ENCODE measurements at places on chromosomes 7 and 10.

DNA sequence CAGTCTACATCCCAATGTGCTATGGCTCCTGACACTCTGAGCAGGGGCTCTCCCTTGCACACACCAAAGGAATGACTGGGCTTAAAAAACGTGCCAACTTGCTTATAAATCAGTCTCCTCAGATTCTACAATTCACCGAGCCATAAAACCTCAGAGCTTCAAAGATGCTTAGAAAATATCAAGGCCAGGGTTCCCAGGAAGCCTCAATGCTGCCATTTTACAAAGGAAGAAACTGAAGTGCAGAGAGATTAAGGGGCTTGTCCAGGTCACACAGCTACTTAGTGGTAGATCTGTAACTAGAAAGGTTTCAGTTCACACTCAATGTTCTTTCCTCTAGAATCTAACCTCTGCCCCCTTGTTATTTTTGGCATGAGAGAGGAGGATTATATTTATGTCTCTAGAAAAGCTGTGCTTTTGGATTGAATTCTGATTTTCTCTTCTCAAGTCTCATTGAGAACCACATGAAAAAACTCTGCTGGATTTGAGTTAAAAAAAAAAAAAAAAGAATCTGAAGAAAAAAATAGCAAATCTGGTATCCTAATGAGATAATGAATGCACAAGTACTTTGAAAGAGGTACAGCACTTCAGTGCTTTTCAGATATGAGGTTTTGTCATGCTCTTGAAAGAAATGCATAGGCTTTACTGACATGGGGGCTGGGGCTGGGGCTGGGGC is 22.3 kb upstream of the TSPAN33 start:
- no peak for DNase-seq

DNA sequence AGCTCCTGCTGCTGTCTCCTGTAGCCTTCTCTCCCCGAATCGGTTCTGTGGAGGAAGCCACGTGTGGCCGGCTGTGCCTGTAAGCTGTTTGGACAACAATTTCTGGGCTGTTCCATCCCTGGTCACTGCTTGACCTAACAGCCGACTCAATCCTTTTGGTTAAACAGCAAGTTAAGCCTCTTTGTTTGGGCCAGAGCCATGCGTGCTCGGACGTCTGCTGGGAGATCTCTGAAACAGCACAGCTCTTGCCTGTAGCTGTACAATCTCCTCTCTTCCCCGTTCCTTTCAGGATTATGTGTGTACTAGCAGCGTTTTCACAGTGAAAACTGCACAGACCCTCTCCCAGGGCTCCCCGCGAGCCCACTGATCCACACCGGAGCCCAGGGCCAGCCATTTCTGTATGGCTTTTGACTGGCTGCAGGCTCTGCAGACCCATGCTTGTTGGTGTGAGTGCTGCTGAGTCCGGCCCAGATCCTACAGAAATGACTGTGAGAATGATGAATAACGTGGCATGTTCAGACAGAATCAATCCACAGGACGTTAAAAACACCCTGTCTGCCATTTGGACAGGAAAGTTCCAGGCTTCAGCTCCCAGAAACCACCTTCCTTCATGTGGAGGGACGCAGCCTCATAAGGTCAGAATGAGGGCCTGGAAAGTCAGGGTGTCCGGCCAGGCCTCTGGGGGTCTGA is 428.6 kb upstream of the ADARB2 start:
- DNase-seq, result no peak

DNA sequence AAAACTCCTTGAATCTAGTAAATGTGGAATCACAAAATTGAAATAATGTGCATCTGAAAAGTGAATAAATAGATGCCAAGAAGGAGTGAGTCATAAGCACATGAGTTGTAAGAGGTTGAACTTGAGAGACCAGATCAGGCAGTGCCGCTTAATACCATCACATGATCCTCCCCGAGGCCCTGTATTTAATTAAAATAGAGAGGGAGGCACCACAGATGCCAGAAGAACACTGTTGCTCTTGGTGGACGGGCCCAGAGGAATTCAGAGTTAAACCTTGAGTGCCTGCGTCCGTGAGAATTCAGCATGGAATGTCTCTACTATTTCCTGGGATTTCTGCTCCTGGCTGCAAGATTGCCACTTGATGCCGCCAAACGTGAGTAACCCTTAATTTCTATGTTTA is at the start of gene GPNMB:
TSS of gene GPNMB (plus strand) at position 221 of the 400 bp plus-strand sequence. CDS start at position 304, 83 bp downstream.
- no peak for DNase-seq

DNA sequence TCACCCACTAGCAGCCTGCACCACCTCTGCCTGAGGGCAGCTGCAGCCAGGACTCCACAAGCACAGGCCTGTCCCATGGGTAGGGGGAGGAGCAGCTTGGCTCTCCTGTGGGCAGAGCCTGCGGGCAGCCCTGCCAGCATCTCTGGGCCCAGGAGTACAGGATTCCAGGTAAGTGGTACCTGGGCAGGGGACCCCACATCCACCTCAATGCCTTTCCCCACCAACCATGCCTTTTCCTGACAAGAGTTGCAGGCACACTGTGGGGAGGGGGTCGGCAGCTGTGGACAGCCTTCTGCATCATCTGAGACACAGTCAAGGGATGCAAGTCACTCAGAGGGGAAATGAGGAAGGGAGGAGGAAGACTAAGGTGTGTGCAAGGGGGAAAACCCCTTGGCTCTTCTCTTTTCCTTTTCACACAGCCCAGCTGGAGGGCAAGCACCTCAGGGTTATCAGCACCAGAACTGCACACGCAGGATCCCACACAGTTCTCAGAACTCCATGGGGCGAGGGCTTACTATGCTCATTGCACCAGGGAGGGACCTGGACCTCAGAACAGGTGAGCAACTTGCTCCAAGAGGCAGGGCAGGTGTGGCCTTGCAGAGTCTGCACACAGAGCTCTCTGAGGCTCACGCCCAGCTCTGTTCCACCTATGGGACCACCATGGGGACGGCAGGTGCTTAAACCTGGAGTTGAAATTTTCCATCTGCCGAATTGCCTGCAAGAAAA is 16.5 kb upstream of the ANTXRL start:
- no peak for DNase-seq

DNA sequence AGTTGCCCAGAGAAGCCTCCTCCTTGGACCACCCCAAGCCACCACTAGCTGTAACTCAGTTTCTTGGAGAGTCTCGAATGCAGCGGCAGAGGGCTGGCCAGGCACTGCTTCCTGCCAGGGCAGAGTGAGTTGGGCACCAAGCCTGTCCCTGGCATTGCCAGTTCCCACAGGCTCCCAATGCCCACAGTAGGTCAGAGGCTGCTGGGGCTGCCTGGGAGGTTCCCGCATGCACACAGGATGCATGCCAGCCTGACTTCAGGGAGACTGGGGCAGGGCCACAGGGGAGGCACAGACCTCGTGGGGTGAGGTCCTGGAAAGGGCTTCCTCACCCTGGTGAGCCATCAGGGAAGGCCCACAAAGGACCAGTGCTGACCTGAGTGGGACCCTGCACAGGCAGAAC is 152.8 kb downstream of the ZNF248 start:
- DNase-seq, result no peak

GRCh38 chr7:103660455-103661371 is 214.7 kb upstream of the SLC26A5 start:
- DNase-seq, result no peak

DNA sequence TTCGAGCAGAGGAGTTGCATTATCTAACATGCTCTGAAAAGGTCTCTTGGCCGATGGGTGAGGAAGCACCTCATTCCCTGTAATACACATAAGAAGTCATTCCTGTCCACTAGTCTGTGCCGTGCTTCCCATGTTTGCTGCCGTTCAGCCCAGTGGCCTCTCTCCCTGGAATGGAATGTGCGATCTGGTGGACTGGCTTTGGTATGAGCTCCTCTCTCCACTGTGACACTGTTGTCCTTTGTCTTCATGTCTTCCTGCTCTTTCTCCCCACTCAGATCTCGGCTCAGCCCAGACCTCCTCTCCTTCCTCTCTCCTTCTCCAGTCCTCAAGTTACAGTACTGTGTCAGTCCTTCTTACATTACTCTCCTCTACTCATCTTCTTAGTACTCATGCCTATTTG is 192.8 kb upstream of the KLF6 start:
- no peak for DNase-seq

- DNase-seq, result no peak
Observed at GRCh38 chr7:85204496-85204895, 17.6 kb upstream of the SEMA3D start.

GRCh38 chr7:116686812-116687419 is 14.9 kb downstream of the MET start:
- DNase-seq, result no peak

DNA sequence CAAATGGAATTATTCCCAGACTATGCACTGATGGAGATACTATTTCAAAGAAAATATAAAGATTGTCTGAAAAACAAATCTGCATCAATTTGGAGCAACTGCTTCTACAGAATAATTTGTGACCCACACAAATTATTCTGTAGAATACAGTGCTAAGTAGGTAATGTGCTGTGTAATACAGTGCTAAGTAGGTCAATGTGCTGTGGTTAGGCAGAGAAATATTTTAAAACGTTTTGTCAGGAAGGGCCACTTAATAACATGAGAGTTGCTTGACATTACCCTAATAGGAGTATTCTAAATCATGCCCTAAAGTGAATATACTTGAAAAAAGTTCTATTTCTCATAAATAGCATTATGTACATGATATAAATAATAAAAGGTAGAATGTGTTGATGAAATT is 116.5 kb upstream of the KCND2 start:
- no peak for DNase-seq

GRCh38 chr10:89147256-89147655 is 59.9 kb downstream of the CH25H start:
- no peak for DNase-seq

Data from germinal center (tissue), 1 donor.